Esophagus squamous epithelium (tissue), 5 donors: ENCODE measurements at places on chromosomes 12 and 14.

DNA sequence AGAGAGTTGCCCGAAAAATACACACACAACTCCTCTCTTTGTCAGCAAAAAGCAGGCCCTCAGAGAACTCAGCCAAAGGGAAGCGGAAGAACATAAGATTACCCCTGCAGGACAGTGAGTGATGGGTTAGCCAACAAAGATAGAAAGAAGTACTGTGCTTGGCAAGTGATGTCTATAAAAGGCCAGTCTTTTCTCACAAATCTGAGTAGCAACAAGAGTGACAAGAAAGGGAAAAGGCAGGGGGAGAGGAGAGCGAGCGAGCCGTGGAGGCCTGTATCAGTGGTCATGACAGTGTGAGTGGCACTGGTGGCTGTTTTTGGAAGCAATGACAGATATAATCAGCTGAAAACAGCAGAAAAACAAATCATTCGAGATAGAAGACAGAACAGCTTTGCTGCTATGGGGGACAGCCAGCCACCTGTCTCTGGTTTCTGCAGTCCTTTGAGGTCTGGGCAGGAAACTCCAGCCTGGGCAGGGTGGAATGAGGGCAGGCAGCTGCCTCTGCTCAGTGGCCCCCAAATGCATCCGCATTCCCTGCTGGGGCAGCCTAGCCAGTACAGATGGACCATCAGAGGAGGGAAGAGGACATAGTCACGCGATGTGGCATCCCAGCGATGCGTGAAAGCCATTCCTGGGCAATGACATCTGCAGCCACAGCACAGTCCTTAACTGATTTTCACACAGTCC is 74.7 kb downstream of the TRIM9 start:
- DNase-seq = no peak

GRCh38 chr12:132602572-132603239 is 7.7 kb downstream of the LRCOL1 start:
- DNase-seq = no peak

DNA sequence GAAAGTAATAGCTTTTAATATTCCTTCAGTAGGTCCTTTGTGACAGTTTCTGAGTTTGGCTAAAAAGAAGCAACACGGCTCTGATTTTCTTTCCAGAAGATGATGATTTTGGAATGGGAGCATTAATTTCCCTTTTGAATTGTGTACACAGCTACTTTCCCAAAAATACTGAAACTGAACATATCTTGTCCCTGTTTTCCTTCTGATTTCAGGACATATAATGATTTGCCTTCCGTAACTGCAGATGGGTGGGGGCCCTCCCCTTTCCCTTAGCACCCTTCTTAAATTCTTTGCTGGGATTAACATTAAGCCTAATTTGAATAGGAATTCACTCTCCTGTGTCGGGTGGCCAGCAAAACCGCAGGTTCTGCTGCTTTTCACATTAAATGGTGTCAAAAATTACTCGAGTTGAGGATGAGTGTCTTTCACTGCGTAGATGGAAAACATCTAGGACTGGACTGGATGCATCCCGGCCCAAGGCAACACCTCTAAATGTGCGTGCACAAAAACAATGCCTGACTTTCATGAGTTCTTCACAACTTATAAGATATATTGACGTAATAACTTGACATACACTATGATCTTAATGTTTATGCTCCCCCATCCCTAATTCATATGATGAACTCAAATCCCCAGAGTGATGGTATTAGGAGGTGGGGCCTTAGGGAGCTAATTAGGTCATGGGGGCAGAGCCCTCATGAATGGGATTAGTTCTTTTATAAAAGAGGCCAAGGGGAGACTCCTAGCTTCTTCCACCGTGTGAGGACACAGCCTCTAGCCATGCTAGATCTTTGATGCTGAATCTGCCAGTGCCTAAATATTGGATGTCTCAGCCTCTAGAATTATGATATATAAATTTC is 158.1 kb downstream of the AEBP2 start:
- DNase-seq = no peak

DNA sequence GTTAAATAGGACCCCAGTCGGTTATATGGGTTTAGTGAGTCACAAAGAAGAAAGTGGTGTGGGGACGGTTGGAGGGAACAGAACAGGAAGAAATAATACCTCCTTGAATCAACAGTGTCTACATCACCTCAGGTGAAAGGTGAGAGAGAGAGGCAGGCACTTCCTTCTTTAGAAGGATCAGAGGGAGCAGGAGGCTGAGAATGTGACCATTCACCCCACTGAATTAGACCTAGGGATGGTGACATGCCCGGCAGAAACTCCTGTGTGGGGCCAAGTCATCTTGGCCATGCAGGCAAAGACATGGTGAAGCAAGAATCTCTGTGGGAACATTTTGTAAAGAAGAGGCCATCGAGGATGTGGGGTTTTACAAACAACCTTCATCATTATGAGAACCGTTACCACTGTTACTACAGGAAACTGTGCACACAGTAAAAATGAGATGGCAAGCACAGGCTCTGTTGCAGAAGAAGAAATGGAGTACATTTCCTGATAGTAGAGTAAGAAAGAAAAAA is 1196.9 kb downstream of the VRK1 start:
- no peak for DNase-seq

DNA sequence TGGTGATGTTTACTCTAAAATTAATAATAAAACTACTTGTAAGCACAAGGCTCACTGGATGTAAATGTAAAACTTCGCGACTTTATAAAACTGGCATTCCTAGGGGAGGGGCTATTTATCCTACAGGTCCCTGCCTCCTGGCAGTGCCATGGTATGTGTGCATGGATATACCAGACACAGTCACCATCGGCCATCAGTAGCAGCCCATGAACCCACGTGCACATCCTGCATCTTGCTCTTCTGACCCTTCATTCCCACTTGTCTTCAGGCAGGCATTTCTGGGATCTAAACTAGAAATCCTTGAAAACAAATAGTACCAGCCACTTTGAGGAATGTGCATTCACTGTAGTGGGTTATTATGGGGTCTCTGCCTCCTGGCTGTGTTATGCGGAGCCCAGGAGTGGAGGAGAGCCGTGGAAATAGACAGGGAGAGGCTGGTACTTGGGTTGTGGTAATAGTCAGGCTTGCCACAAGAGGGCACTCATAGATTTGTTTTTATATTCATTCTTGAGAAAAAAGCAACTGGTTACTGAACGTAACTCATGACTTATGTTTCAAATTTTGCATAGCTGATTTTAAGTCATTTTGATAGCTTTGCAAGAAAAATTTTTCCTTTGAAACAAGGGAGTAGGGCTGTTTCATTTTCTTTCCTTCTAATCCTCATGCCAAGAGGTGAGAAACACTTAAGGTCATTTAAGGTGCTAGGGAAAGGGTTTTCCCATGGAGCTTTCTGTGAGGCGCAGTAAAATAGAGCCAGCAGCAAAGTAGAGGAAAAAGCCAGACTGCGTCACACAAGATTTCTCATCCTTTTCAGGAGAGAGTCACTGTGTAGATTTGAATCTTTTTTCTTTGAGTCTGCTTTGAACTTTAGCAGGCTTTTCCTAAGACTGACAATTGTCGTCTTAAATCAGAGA is 17.4 kb upstream of the GALNT16 start:
- no peak for DNase-seq

GRCh38 chr12:19434538-19434937 is 4.8 kb upstream of the AEBP2 start:
- no peak for DNase-seq

- DNase-seq = no peak
Measured at GRCh38 chr14:100115726-100116125, 43.7 kb downstream of the DEGS2 start.

DNA sequence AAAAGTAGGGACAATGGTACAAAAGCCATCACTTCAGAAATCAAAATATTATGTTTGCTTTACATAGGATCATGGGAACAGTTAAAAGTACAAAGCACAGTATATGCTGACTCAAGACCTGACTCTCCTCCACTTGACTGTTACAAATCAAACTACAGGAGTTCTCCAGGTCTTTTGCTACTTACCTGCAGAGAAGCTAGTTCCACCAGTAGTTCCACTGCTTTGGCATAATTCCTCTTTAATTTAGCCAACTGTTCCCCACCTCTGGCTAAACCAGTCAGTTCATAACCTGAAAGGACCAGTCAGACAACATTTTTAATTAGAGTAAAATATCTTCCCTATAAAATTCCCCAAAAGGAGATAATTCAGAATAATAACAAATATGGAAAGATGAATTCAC is 14.0 kb downstream of the ATP6V1D start:
- DNase-seq = no peak

DNA sequence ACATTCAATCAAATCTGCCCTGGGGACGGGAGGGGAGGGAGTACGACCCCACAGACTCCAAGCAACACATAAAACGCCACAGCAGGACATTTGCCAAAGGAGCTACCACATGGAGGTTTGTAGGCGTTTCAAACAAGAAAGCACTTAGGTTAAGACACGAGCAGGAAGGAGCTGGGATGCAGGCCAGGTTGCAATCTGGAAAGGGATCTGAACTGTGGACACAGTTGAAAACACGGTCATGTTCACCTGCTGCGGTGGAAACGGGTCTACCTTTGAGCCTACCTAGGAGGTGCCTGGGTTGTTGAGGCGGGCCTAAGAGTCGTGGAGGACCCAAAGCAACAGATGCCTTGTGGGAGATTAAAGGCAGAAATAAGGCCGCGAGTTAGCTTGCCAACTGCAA is 18.4 kb downstream of the PRKAB1 start:
- DNase-seq = no peak

- DNase-seq = no peak
Measured at GRCh38 chr14:52798826-52799225, 7.4 kb upstream of the GNPNAT1 start.

DNA sequence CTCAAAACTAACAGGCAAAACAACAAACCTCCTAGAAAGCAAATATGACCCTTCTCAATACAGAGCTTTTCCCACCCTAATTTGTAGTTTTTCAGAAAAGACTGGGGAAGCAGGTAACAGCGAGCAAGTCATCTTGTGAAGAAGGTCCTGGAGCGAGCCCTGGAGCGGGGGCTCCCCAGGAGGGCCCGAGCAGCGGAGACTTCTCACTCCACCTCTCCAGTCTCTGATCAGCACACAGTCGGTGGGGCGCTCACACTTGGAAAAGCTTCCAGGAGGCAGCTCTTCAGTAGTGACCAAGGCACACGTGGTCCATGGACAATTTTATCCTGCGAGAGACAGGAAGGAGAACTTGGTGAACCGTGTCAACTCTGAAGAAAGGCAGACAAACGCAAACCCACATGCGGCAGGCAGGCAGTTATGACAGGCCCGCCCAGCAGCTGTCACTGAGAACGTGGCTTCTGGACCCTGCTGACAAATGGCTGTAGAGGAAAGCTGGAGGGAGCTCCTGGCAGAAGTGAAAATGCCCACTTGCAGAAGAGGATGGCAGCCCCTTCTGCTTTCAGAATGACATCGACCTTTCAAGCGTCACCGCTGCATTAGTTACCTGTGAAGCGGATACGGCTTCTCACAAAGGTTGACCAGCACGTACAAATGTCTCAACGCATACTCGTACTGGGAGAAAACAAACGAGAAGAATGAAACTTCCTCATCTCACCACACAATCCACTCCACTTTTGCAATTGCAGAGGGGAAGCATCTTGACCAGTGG is 44.2 kb downstream of the LGMN start:
- no peak for DNase-seq

GRCh38 chr12:43238281-43238680 is 313.7 kb downstream of the ADAMTS20 start:
- DNase-seq = no peak

- DNase-seq = no peak
Measured at GRCh38 chr14:62209287-62209899, 447.2 kb downstream of the SNAPC1 start.

DNA sequence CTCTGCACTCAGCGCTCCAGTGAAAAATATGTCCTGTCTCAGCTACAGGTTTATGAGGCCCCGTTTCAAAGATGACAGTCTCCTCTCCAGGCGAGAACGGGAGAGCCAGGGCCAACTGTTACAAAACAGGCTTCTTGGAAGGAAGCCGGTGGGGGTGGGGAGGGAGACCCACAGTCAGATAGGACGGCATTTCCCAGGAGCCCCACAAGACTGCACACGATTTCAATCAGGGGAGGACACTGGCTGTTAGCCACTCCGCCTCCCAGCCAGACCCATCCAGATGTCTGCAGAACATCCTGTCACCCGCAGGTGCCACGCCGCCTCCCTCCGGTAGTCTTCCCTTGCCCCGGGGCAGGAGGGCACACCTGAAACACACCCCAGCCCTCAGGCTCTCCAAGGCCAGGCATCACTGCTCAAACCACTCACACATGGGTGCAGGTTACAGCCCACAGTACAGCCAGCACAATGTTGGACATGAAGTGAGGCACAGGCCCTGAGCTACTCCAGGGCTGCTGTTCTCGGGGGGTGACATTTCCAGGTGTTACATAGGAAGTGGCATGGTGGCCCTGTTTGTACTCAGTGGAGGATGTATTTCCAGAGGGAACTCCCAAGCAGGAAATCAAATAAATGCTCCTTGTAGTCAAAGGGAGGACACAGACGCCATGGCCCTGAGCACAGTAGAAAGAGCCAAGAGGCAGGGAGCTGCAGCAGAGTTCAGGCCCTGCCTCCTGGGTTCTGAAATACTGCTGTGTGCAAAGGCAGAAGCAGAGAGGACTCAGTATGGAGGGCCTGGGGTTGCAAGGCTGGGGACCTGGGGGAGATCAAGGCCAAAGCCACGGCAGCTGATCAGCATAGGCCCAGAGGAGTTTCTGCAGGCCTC is 138.1 kb downstream of the BCL11B start:
- DNase-seq = no peak

DNA sequence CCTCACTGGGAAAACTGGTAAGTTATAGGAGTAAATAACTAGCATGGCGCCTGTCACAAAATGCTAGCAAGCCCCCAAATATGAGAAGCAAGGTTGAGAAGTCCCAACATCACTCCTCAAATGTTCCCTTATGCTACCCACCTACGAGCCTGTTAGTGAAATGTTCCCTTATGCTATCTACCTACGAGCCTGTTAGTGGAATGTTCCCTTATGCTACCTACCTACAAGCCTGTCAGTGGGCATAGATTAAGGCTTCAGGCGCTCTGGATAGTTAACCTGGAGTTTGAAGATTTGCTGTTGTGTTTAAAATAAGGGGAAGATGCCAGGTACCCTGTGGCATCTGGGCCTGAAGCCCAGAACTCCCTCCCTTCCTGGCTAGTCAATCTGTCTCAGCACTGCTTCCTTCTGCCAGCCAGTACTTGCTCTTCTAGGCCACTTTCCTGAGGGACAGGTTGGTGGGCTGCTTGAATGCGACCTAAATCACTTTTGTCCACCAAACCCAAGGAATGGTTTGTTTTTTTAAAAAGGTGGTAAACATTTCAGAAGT is 67.1 kb upstream of the SINHCAF start:
- no peak for DNase-seq

DNA sequence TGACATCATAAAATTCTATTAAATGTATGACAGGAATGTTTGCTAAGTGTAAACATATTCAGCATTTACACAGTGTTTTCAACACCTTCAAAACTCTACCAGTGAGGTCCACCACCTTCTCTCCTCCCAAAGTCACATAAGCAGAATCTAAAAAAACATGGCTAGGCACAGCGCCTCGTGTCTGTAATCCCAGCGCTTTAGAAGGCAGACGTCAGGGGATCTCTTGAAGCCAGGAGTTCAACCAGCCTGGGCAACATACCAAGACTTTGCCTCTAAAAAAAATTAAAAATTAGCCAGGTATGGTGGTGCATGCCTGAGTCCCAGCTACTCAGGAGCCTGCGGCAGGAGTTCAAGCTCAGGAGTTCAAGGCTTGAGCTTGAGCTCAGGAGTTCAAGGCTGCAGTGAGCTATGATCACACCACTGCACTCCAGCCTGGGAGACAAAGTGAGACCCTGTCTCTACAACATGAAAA is 30.0 kb downstream of the NUMB start:
- no peak for DNase-seq

- no peak for DNase-seq
Measured at GRCh38 chr14:22423958-22424357, 165.1 kb downstream of the DAD1 start.

GRCh38 chr12:45623221-45623620 is 106.3 kb upstream of the ARID2 start:
- DNase-seq = no peak

- no peak for DNase-seq
Measured at GRCh38 chr14:53237488-53237887, 84.4 kb upstream of the DDHD1 start.
